SJSA1 (cell line): ENCODE measurements at places on chromosomes 4 and X.

- DNase-seq = no peak
Measured at GRCh38 chr4:24639714-24640113, 55.4 kb upstream of the DHX15 start.

DNA sequence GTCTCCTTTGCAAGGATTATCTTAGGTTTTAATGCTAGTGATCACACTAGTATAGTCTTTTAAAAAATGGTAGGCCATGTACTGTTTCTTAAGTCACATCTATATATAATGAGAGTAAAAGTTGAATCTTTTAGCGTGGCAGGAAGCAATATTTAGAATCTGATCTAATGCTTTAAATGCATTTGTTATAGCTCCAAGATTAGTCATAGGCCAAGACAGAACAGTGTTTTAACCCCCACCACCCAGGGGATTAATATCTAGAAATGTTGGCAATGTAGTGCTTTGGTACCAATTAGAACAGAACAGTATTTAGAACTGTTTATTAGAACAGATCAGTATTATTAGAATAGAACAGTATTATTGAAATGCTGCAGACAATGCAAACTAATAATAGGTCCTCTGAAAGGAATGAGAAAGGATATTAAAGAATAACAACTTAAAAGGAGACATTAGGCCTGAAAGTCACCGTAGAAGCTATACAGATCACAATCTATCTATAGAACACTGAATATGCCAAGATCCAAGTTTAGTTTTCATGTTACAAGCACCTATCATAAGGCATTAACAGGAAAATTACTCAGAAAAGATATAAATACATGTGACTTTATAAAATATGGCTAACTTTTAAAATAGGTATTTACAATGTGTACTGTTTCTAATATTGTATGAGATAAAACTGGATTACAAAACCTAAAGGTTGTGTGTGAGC lies 146.2 kb downstream of the NPNT start:
- DNase-seq = no peak

DNA sequence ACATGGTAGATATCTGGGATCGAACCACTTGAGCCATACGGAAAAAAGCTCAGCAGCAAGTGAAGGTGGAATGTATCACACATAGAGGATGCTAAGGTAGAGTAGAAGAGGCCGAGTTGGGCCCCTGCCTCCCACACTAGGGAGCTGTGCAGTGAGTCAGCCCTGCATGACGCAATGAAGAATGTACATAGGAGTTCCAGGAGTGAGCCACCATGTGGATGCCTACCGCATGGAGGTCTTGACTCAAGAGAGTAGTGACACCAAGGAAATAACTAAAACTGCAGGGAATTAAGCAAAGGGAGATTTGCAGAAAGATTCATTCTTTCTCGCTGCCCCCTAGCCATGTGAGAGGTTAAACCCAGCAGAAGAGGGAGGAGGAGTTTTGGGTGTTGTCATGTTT lies 389.6 kb upstream of the IGFBP7 start:
- peak; percentile 20 for DNase-seq

GRCh38 chr4:173170182-173170778 lies 1.7 kb downstream of the GALNT7 start:
- DNase-seq = no peak

DNA sequence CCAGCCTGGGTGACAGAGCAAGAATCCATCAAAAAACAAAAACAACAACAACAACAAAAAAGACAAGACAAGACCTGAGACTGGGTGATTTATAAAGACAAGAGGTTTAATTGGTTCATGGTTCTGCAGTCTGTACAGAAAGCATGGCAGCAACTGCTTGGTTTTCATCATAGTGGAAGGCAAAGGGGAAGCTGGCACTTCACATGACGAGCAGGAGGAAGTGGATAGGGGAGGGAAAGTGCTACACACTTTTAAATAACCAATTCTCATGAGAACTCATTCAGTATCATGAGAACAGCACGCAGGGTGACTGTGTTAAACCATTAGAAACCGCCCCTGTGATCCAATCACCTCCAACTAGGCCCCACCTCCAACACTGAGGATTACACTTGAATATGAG lies 28.4 kb upstream of the SLC10A7 start:
- no peak for DNase-seq
